ENCODE measurements at places on chromosomes 7 and 10.

DNA sequence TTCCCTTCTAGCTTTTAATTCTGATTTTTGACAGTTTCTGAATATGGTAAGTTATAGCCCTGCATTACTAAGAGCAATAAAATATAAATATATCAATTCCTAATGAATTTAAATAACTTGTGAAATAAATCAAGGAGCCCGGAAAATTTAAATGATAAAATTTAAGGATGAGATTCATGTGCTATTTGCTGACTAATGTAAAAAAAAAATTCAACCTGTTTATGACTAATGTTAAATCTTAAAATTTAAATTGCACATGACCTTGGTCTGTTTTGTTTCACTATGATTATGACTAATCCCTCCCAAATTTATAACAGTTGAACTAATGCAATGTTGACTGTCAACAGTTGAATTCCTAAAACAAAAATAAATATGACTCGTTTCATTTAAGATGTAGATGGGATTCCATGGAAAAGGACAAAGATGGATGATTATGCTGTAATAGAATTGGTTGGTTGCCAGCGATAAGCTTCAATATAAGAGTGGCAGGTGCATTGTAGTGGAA, 419.9 kb downstream of the NRG3 start:
- ATAC-seq: no peak

DNA sequence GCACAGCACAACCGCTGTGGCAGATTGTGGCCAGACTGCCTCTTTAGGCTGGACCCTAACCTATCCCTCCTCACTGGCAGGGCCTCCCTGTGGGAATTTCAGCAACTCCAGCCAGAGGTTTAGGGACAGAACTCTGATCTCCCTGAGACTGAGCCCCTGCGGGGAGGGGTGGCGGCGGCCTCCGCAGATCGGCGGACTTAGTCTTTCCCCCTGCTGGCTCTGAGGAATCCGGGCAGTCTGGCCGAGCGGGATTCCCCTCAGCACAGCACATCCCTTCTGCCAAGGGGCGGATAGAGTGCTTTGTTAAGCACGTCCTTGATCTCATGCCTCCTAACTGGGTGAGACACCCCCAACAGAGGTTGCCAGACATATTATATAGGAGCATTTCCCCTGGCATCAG, 224.2 kb upstream of the NPY start:
- no peak for ATAC-seq

DNA sequence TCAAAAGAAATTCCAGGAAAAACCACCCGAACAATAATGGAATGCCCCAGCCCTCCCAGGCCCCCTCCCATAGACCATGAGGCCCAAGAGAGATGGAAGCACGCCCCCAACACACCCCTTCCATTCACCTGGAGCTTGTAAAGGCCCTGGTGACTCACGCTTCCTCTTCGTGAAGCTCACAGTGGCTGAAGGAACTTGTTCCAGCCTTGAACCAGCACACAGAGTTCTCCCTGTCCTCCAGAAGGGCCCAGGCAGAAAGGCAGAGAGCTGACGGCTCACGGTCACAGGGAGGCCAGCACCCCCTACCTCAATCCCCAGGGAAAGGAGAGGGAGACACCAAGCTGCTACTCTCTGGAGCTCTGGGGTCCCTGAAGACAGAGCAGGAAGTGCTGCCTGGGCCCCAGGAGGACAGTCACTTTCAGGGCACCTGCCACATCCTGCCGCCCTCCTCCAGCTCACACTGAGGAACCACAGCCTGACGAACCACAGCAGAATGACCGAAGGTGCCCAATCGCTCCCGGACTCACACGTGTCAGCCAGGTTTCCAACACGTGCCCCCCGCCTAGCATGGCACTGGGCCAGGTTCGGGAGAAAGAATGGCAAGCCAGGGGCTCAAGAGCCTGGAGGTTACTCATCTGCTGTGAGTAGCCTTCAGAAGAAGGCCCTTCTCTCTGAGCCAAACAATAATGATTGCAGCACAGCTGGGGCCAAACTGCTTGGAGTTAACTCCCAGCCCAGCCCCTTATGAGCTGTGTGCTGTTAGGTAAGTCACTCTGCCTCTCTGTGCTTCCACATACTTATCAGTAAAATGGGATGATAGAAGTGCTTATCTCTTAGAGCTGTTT, 52.8 kb downstream of the DLG5 start:
- peak; percentile 82 for ATAC-seq

GRCh38 chr10:63977329-63977923, 456.2 kb downstream of the REEP3 start:
- peak; percentile 52 for ATAC-seq

GRCh38 chr10:71931295-71931694, 32.9 kb upstream of the CHST3 start:
- ATAC-seq: peak; percentile 74

GRCh38 chr10:603745-604144, 85.7 kb downstream of the DIP2C start:
- no peak for ATAC-seq

DNA sequence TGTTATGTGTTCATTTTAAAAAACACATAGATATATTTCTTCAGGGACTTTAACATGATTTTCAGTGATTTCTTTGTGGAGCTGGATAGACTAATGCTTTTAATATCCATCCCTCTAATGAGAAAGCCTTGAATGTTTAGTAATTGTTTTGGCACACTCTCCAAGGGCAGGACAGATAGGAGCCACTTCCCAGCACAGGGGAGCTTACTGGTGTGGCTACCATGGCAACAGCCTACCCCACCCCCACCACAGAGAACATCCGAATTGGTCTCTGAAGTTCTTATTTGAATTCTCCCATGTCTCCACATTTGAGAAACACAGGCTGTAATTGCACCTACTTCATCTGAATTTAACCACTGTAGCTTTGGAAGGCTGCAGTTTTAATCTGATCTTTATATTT, 87.7 kb downstream of the PRKG1 start:
- ATAC-seq: no peak

- no peak for ATAC-seq
These were observed 97.6 kb downstream of the SUGCT start for GRCh38 chr7:40232242-40232893.

GRCh38 chr10:18594574-18595156, 56.7 kb downstream of the NSUN6 start:
- no peak for ATAC-seq

Measured in esophagus mucosa (tissue), 1 donor.